Stimulated activated CD8-positive, alpha-beta memory T cell treated with anti-CD3 and anti-CD28 coated beads, Interleukin-15, amount 100 ng/mL, for 4 hours (primary cell): ENCODE measurements at places on chromosomes 4 and X.

- no peak for DNase-seq
Measured at GRCh38 chr4:97953171-97953941, 189.9 kb downstream of the STPG2 start.

- no peak for DNase-seq
Measured at GRCh38 chr4:188032170-188032569, 36.6 kb downstream of the ZFP42 start.

DNA sequence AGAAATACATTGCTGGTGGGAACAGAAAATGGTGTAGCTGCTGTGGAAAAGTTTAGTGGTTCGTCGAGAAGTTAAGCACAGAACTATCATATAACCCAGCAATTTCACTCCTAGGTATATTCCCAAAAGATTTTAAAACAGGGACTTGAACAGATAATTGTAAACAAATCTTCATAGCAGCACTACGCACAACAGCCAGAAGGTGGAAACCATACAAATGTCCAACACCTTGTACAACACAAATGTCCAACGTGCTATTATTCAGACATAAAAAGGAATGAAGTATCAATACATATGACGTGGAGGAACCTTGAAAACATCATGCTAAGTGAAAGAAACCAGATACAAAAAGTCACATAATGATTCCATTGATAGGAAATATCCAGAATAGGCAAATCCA lies 37.9 kb downstream of the CUL4B start:
- no peak for DNase-seq

DNA sequence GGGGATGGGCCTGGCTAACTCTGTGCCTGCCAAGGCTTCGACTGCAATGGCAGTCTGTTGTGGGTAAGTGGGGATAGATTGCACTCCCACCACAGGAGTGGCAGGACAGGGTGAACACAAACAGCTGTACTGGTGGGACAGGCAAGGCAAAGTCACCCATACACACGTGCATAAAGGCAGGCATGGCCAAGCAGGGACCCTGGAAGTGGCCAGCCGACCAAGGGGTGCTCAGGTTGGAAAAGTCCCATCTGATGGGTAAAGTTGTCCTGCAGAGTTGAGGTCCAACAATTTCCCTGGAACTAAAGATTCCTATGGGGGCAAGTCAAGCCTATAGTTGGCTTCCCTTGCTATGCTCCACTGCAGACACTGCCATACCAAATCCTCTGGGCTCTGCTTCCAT lies 1961.9 kb upstream of the ADGRL3 start:
- no peak for DNase-seq

GRCh38 chrX:150201841-150202240 lies 161.3 kb upstream of the MAMLD1 start:
- DNase-seq = no peak

- no peak for DNase-seq
Measured at GRCh38 chr4:107888237-107888636, 43.1 kb upstream of the CYP2U1 start.

DNA sequence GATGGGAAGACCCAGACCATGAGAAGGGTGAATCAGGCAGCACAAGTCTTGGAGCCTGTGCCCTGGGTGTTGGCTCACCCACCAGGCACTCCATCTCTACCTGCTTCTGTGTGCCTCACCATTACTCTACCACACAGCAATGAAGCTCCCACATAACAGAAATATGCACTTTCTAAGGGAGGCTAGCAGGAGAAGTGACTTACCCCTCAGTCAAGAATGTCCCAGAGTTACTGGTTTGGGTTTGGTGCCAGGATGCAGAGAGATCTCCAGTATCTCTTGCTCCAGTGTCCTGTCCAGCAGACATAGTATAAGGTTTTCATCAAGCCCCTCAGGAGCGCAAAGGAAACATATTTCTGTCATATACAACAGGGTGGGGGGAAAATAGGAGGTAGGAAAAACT lies 11.3 kb upstream of the RAB40A start:
- no peak for DNase-seq

DNA sequence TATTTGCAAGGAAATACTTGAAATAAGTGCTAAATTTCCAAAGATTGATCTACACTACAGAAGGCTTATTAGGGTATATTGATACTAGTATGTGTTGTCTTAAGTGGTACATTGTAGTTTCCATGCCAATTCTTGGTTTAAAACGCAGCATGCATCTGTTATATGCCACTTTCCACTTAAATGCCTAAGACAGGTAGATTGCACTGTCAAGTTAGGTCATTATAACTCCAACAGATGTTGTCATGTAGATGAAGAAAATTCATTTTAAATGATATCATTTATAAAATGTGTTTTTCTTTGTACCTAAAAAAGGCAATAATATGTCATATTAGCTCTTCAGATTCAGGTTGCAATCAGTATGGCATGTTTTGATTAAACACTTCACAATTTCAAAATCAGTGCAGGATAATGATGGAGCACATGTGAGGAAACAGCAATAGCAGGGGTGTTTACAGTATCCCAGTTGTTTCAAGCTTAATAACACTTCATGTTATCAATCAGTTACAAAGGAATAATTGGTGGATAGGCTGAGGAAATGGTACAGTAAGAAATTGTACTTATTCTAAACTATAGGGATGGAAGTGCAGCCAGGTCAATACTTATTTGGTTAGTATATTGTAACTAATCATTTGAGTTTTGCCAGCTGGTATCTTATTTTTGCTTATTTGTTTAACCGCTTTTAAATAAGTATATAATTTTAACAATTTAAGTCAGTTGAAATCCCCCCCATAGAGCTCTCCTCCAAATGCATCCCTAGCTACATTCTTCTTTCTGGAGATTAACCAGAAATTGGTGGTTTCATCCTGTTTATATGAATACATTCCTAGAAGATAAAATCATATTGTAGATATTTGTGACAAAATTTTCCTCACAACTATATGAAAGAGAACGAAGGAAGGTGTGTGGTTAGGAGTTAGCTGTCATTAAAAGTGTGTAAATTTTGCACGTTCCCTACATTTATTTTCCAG lies 454.4 kb upstream of the ATOH1 start:
- DNase-seq = no peak

- DNase-seq = no peak
Measured at GRCh38 chr4:137474711-137475301, 57.5 kb downstream of the PCDH18 start.

GRCh38 chrX:126824338-126825007 lies 4.9 kb downstream of the PRR32 start:
- no peak for DNase-seq

- DNase-seq = no peak
Measured at GRCh38 chr4:115454228-115454627, 340.8 kb upstream of the NDST4 start.

- no peak for DNase-seq
Measured at GRCh38 chr4:89703829-89704590, 133.0 kb downstream of the SNCA start.

- DNase-seq = no peak
Measured at GRCh38 chrX:136646602-136647239, 1.2 kb upstream of the CD40LG start.

DNA sequence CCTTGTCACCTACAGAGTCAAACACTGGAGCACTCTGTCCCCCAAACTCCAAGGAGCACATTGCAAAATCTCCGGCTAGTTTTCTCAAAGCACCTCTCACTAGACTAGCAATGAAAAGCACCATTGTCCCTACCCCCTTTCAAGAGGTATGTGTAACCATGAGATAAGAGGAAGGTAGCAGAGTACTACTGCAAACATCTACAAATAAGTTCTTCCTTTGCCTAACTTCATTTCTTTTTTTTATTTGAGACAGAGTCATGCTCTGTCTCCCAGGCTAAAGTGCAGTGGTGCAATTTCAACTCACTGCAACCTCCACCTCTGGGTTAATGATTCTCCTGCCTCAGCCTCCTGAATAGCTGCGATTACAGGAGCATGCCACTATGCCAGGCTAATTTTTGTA lies 17.7 kb downstream of the PPP4R3C start:
- DNase-seq = no peak

- DNase-seq = no peak
Measured at GRCh38 chr4:65021737-65022136, 612.5 kb upstream of the TECRL start.

- DNase-seq = no peak
Measured at GRCh38 chrX:7047951-7048350, 99.6 kb upstream of the STS start.

GRCh38 chrX:139559383-139560042 lies 29.0 kb downstream of the F9 start:
- DNase-seq = no peak

GRCh38 chr4:54066088-54066415 lies 1.6 kb upstream of the CHIC2 start:
- DNase-seq = no peak

DNA sequence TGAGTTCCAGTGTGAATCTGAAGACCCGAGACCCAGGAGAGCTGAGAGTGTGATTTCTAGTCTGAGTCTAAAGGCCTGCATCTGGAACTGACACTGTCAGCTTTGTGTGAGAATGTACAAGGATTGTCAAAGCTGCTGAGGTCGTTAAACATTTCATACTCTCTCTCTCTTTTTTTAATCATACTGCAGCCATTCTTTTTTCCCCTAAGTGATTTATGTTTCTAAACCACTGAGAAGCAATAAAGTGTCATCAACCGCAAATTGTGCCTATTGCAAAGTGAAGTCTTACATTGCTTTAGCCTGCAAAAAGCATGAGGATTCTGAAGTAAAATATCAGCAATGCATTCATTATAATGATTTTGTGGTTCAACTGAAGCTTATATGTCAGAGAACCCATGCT lies 106.0 kb downstream of the ASMT start:
- no peak for DNase-seq

DNA sequence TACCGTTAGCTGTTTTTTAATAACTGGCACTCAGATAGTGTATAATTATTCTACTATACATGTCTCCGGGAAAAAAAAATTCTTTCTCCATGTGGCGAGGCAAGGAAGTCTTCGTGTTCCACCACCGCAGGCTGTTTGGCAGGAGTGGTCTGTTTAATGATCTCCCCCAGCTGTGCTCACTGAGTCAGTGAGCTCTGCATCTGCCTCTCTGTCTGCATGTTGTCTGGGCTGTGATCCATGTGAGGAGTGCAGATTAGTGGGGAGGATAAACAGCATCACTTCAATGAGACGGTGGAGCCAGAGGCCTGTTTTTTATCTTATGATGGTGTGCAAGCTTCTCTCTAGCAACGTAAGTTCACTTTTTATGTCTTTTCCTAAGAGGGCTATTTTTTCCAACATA lies 69.8 kb downstream of the RPS3A start:
- DNase-seq = no peak

DNA sequence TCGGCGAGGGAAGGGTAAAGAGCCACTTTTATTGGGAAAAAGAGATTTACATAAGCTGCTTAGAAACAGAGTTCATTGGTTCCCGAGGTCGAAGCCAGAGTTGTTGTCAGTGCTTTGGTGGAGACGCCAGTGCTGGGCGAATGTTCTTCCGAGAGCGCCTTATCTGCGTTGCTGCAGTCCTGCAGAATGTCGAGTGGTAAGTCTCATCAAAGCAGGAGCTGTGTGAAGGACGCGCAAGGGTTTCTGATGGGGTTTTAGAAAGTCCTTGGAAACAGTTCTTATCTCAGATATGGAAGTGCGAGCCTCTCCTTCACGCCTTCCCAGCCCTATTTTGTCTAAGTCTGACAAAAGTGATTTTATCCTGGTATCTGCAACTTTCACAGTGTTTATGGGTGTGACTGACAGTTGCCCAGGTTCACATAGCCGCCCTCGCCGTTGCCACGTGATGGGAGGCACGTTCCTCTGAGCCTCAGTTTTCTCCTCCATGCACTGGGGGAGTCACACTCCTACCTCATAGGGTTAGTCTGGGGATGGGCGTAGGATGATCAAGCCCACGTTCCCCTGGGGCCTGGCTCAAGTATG lies 47.3 kb upstream of the NSG1 start:
- no peak for DNase-seq

GRCh38 chr4:39846120-39846519 lies 131.6 kb downstream of the PDS5A start:
- DNase-seq = no peak
